ENCODE measurements at places on chromosomes 3 and 15. TPM values are rescaled to one million over a fixed set of nuclear protein-coding genes. Genes with fewer than 3 reads are reported as not detected.

GRCh38 chr15:68114356-68114755 is 60.2 kb downstream of the PIAS1 start:
- peaks cover 20% of the 10 kb centered on the region for H3K4me1 ChIP-seq
- DNase-seq = no peak
- peak overlapping the region; percentile 43 for H3K27ac ChIP-seq

DNA sequence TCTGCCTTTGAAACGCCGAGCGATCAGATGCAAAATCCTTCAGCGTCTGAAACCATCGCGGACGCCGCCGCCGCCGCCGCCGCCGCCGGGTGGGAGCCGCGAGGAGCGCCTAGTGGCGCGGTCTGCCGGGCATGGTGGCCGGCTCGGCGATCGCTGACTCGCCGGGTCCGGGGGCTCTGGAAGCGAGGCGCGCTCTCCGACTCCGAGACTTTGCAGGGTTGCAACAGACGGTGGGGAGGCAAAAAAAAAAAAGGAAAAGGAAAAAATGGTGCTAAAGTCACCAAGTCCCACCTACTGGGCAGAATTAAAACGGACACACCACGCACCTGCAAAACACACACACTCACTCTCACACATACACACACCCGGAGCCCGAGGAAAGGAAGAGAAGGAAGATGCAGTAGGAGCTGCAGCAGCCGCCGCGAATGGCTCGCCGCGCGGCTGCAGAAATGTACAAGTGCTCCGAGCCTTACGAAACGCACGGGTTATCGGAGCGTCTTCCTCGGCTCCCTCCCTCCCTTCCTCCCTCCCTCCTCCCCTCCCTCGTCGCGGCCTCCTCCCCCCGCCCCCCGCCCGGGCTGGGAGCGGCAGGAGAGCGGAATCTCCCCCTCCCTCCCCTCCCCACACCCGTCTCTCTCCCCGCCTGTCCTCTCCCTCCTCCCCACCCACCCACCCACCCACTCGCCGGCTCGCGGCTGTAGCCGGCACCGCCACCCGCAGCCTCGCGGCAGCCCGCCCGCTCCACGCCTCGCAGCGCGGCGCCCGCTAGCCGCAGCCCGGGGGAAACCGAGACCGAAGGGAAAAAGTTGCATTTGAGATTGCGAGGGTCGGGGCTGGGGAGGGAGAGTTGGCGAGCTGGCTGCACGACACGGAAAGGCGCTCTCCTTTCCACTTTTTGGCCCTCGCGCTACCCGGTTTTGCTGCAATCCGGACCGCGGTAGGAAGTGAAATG is at the start of gene NTRK3:
Gene NTRK3 (minus strand): TSS at position 461 of the 952 bp plus-strand sequence. CDS start 586 bp downstream, outside the sequence.
- H3K4me1 ChIP-seq = no peaks in the 10 kb centered on the region
- H3K27me3 ChIP-seq = peaks cover 52% of the 10 kb centered on the region
- no peaks in the 10 kb centered on the region for H3K36me3 ChIP-seq
- no peak within 1 kb of the TSS for H3K27ac ChIP-seq
- no peak for DNase-seq

PLA2G4B gene
- total RNA-seq = 3.8 TPM

DNA sequence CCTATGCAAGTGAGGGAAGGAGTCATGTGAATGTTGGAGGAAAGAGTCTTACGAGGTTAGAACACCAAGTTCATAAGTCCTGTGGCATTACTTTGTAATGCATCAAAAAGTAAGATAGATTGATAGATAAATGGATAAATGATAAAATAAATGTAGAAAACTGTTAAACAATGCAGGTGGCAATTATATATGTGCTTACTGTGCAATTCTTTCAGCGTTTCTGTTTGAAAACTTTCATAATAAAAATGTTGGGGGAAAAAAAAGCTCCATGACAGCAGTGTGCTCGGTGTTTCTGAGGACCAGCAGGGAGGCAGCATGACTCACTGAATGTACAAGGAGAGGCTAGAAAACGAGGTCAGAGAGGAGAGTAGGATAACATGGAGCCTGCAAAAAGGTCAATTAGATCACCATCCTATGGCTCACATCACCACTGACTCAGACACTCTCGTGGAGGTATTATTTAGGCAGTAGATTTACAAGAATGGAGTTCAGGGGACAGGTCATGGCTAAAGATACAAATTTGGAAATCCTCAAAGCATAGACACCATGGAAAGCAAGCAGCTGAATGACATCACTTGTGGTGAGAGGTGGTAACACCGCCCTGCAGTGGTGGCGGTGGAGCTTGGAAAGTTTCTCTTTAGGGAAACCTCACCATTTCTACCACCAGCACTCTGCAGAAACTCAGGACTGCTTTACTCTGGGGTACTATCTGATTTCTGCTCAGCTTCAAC is 219.8 kb downstream of the CTNNB1 start:
- H3K4me1 ChIP-seq = peaks cover 9% of the 10 kb centered on the region
- no peak overlapping the region for H3K27ac ChIP-seq
- DNase-seq = peak; percentile 65

DNA sequence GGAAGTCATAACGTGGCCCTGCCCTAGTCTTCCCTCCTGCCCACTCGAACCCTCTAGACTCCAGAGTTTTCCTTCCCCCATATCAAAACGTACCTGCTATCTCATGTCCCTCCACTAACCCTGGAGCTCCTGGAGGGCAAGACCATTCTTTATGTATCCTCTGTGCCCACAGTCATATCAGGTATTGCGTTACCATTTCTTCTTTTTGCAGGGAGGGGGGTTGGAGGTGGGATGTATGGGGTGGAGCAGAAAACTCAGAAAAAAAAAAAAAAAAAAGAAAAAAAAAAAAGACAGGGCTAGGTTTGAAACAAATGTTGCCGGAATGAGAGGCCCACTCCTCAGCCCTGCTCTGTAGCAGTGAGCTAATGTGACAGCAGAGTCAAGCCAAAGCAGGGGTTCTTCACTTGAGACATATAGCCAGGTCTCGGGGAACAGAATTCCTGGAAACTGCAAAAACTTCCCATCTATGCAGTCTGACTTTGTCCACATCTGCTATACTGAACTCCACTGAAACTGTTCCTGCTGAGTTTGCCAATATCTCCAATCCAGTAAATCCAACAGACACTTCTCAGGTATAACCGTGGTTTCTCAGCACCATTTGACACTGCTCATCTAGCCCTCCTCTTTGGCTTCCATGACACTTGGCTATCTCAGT is 31.1 kb downstream of the PARP16 start:
- no peaks in the 10 kb centered on the region for H3K27me3 ChIP-seq
- DNase-seq = no peak
- H3K4me3 ChIP-seq = no peak overlapping the region
- H3K27ac ChIP-seq = no peak overlapping the region
- H3K36me3 ChIP-seq = peaks cover 32% of the 10 kb centered on the region

- no peaks in the 10 kb centered on the region for H3K36me3 ChIP-seq
- no peaks in the 10 kb centered on the region for H3K27me3 ChIP-seq
- H3K4me3 ChIP-seq = no peak overlapping the region
- no peak overlapping the region for H3K27ac ChIP-seq
- no peaks in the 10 kb centered on the region for H3K4me1 ChIP-seq
- no peak for DNase-seq
These were observed 671.1 kb downstream of the TUSC7 start for GRCh38 chr3:117380631-117381030.

DNA sequence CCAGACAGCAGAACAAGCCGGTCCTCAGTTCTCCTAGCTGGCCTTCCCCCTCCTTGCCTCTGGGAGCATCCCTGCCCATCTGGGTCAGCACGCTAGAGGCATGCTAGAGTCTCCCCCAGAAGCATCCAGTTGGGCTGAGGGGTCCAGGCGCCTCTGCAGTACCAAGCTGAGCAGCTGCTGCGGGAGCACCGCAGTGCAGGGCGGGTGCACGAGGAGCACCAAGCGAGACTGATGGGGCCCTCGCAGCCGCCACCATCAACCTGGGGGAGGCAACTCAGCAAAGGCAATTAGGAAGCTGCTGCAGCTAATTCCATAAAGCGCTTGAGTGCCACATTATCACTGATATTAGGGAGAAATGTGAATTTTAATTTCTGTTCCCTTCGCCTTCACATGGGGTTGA is 12.4 kb downstream of the CACNA2D3 start:
- DNase-seq = no peak
- H3K4me3 ChIP-seq = no peak overlapping the region
- no peaks in the 10 kb centered on the region for H3K36me3 ChIP-seq
- no peaks in the 10 kb centered on the region for H3K4me1 ChIP-seq

DNA sequence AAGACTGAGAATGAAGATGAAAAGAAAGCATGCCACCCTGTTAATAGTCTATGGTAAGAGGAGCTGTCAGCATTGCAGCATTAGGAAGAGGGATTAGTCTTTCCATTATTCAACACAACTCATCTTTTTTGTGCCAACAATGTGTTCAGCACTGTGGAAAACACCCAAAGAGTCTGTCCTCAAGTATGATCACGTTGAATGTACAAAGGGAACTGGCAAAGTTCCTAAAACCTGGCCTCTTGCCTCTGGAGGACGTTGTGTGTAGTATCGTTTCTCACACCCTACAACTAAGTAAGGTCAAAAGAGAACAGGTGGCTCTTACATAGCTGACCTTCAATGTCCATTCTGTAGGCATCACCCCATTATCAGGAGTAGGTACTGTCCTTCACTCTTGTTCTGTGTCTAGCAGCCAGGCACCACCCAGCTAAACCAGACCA is 147.9 kb upstream of the THBS1 start:
- no peaks in the 10 kb centered on the region for H3K27me3 ChIP-seq
- no peaks in the 10 kb centered on the region for H3K36me3 ChIP-seq
- no peak overlapping the region for H3K4me3 ChIP-seq
- no peak for DNase-seq
- H3K4me1 ChIP-seq = peaks cover 8% of the 10 kb centered on the region

All from MCF 10A (cell line).